ENCODE measurements at places on chromosomes 16 and 17.

GRCh38 chr16:72404299-72404698 is 232.3 kb upstream of the PMFBP1 start:
- DNase-seq, result no peak

DNA sequence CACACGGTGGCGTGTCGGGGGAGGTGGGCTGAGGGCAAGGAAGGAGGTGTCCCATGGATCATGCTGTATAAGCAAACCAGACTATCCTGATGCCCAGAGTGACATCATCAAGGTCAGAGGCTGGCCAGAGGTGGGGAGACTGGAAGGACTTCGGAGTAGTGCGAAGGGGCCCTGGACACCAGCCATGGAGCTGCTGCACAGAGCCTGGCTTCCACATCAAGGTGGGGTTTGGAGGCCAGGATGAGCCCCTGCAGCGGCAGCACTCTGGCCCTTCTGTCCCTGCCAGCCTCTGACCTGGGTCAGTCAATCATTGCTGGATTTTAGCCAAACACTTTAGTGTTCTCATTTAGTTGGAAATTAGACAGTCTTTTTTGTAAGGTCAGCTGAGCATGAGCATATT is 34.8 kb downstream of the MED13 start:
- DNase-seq, result no peak

- DNase-seq, result no peak
Observed at GRCh38 chr16:56897026-56897799, 32.2 kb downstream of the SLC12A3 start.

DNA sequence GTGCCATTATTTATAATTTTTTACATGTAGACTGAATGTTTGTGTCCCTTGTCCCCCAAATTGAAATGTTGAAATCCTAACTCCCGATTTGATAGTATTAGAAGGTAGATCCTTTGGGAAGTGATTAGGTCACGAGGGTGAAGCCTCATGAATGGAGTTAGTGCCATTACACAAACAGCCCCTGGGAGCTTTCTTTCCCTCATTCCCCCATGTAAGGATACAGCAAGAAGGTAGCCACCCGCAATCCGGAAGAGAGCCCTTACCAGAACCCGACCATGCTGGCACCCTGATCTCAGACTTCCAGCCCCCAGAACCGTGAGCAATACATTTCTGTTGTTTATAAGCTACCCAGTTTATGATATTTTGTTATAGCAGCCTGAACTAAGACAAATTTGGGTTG is 143.2 kb downstream of the NPIPB5 start:
- DNase-seq, result no peak

DNA sequence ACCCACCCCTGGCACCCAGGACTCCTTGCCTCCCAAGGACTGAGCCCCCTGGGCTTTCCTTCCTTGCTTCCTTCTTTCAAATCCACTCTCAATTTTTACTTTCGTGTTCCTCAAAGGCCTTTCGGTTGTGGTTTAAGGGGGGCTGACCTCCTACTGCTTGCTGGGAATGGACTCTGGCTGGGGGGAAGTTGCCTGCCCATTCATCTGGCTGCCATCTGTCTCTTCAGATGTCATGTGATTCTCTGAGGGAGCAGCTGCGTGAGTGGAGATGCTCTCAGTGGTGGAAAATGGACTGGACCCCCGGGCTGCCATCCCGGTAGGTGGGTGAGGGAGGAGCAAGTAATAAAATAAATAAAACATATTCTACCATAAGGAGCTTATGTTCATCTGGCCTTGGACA is 93.8 kb upstream of the RPRML start:
- no peak for DNase-seq

GRCh38 chr17:40321961-40322357 is 13.0 kb downstream of the RARA start:
- no peak for DNase-seq

DNA sequence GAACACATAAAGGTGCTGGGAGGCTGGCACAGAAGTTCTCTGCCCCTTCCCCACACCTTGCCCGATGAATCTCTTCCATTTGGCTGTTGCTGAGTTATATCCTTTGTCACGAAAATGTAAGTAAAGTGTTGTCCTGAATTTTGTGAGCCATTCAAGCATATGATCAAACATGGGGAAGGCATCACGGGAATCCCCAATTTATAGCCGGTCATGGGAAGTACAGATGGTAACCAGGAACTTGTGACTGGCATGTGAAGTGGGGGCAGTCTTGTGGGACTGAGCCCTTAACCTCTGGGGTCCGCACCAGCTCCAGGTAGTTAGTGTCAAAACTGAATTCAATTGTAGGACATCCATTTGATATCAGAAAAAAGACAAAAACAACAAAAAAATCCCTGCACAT is 13.2 kb downstream of the TOM1L2 start:
- no peak for DNase-seq

- no peak for DNase-seq
Observed at GRCh38 chr17:29787995-29788394, 142.0 kb downstream of the SSH2 start.

DNA sequence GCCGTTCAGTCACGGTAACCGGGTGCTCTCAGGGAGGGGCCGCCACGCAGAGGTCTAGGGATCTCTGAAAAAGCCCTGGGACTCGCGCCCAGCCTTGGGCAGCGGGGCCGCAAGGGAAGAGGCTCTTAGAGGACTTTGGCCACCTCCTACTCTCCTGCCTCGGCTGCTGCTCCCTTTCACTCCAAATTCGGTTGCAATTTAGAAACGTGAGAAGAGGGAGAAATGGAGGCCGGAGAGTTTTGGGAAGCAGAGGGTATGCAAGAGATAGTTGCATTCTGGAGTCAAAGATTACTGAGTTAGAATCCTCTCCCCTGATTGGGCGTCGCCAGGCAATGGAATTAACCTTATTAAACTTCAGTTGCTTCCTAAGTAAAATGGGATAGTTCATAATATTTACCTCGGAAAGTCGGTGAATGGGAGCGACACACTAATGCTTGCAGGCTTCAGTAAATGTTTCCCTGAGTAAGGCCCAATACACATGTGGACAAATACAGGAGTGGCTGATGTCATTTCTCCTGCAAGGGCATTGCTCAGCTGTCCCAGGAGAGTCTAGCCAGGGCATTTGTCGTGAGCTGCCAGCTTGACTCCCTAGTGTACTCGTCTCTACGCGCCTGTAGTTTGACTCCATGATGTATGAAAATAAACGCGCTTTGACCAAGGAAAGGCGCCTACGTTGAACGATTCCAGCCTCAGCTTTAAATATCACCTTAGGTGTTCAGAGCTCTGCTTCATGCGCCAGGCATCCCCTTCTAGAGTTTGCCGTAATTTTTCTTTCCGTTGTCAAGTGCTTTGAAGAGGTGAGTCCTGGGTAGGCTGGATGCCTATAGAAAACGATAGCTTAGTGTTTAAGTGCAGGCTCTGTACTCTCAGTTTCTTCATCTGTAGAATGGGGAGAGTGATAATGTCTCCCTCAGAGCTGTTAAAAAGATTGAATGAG is 667 bp downstream of the OGFOD1 start:
- DNase-seq, result no peak

All from stromal cell of bone marrow (primary cell).